WTC11 (cell line): ENCODE measurements at places on chromosomes 11 and 22.

- H3K4me3 ChIP-seq = peak overlapping the region; percentile 63
- H3K27ac ChIP-seq = no peak overlapping the region
- H3K4me1 ChIP-seq = peaks cover 11% of the 10 kb centered on the region
- H3K36me3 ChIP-seq = 0 out of 2 replicates have a peak, but pooled peaks cover 10% of the 10 kb centered on the region
- H3K27me3 ChIP-seq = peaks cover 49% of the 10 kb centered on the region
These were observed 547 bp downstream of the TUBA8 start for GRCh38 chr22:18110954-18111758.

GRCh38 chr11:72102631-72102945 lies 509 bp downstream of the LAMTOR1 start:
- peaks cover 17% of the 10 kb centered on the region for H3K36me3 ChIP-seq
- peaks cover 27% of the 10 kb centered on the region for H3K4me1 ChIP-seq
- H3K27ac ChIP-seq = peak overlapping the region; percentile 98
- DNase-seq = no peak
- H3K4me3 ChIP-seq = peak overlapping the region; percentile 95

GRCh38 chr11:9733212-9733611 lies 69.3 kb downstream of the SWAP70 start:
- peaks cover 44% of the 10 kb centered on the region for H3K36me3 ChIP-seq
- peak overlapping the region; percentile 30; the same call in 1 of the 2 replicates for H3K27ac ChIP-seq
- no peaks in the 10 kb centered on the region for H3K27me3 ChIP-seq
- no peak for DNase-seq
- peaks cover 18% of the 10 kb centered on the region for H3K4me1 ChIP-seq
- H3K4me3 ChIP-seq = no peak overlapping the region

DNA sequence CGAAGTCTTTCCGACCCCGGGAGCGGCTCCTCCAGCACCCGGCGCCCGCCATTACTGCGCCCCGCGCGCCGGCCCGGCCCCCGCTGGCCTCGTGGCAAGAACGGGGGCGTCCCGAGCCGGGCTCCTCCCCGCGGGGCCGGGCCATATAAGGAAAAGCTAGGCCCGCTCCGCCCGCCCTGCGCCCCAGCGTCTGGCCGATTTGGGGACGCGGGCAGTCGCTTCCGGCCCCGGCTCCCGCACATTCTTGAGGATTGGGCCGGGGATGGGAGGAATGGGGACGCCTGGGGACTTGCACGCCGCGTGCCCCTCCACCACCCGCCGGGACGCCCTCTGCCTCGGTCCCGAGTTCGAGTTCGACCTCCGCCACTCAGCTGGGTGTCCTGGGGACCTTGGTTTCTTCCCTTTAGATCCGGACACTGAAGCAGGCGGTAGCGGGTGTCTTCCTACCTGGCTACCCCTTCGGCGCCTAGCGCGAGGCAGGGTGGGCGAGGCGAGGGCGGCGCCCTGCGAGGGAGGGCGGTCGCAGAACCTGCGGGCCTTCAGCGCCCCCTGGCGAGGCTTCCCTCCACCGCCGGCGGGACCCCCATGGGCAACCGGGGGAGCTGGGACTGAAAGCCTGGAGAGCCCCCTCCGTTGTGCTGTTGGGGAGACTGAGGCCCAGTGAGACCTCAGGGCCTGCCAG lies 3.8 kb downstream of the SMTN start:
- peak overlapping the region; percentile 78 for H3K4me3 ChIP-seq
- peaks cover 11% of the 10 kb centered on the region for H3K27me3 ChIP-seq
- DNase-seq = peak; percentile 86

DNA sequence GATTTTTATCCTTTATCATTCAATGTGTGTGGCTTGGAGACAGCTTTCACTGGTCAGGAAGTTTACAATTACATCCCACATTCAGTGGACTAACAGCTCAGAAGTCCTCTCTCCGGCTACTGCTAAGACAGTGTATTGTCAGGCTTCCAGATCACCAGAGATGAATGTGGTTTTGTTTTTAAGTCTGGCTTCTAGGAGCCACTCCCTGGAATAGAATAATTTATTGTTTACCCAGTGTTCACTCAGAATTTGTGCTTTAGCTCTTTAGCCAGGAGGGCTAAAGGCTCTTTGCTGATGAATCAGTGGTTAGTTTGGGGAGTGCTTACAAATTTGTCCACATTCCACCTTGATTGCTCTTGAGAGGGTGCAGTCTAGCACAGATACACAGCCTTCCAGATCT lies 26.5 kb downstream of the TRIM77 start:
- DNase-seq = no peak
- peaks cover 10% of the 10 kb centered on the region for H3K4me1 ChIP-seq
- H3K27me3 ChIP-seq = no peaks in the 10 kb centered on the region
- no peaks in the 10 kb centered on the region for H3K36me3 ChIP-seq
- no peak overlapping the region for H3K4me3 ChIP-seq

- H3K36me3 ChIP-seq = no peaks in the 10 kb centered on the region
- DNase-seq = no peak
- peaks cover 8% of the 10 kb centered on the region; the same call in 1 of the 2 replicates for H3K4me1 ChIP-seq
- H3K27me3 ChIP-seq = no peaks in the 10 kb centered on the region
- no peak overlapping the region for H3K4me3 ChIP-seq
These were observed 29.4 kb downstream of the ARFGAP2 start for GRCh38 chr11:47147250-47147649.
